ENCODE measurements at places on chromosomes 3 and 15.

- DNase-seq: no peak
Observed at GRCh38 chr3:129596194-129597086, 10.0 kb downstream of the PLXND1 start.

- DNase-seq: peak; percentile 36
Observed at GRCh38 chr3:160686955-160687535, 10.1 kb downstream of the ARL14 start.

DNA sequence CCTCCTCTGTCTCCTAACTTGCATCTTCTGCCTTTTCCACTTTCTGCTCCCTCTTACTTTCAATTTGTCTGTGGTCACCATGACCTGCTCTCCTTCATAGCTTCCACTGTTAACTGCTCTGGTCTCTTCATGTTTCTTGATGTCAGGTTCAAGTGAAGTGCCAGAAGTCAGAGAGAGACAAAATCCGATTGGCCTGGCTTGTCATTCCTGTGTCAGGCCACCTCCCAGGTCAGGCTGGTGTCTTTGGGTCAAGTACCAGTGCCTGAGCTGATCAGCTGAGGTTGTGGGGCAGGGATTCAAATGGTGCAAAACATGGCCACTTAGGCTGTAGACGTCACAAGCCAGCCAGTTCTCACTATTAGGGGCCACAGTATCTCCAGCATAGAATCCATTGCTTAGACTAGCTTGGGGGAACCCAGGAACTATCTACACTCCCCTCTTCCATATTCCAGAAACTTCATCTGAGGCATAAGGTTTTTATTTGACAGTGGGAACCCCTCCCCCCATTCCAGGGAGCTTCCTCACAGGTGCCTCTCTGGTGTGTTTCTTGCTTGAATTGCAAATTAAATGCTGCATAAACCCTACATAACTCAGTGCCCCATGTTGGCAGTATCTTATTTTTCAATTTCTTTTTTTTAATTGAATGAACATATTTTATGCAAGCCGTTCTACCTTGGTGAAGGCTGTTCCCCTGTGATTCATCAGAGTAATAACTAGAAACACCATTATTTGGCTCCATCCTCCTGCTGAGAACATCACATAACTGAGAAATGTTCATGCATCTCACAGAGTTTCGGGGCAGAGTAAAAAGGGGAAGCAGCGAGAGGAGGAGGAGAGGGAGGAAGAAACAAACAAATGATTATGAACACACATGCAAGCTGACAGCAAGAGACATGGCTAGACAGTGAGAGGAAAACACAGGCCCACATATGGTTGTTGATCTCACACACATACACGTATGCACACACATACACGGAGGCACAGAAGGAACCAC is 175.8 kb downstream of the TLE3 start:
- DNase-seq: no peak

GRCh38 chr15:60576515-60576914 is 97.6 kb upstream of the ICE2 start:
- DNase-seq: no peak

GRCh38 chr3:194089357-194090177 is 46.4 kb upstream of the HES1 start:
- DNase-seq: peak; percentile 31

- no peak for DNase-seq
Observed at GRCh38 chr3:144142151-144142840, 170.7 kb downstream of the DIPK2A start.

DNA sequence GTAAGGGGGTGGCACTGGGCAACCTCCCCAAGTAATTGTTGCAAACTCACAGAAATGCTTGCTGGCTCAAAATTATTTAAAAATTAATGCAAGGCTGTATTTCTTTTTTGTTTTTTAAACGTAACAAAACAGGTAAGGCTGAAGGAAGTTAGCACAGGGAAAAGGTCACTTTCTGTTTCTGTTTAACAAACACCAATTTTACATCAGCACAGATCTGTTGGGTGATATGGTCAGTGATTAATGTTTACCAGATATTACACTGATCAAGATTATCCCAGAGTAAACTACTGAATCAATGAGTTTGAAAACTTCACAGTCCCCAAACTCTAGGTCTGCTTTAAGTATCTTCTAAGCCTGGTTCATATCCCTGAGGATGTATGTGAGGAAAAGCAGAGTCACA is 558.0 kb downstream of the FOXP1 start:
- DNase-seq: no peak

GRCh38 chr3:111269777-111270176 is 198.2 kb downstream of the NECTIN3 start:
- DNase-seq: no peak

GRCh38 chr3:37535526-37536432 is 325.9 kb upstream of the CTDSPL start:
- no peak for DNase-seq

DNA sequence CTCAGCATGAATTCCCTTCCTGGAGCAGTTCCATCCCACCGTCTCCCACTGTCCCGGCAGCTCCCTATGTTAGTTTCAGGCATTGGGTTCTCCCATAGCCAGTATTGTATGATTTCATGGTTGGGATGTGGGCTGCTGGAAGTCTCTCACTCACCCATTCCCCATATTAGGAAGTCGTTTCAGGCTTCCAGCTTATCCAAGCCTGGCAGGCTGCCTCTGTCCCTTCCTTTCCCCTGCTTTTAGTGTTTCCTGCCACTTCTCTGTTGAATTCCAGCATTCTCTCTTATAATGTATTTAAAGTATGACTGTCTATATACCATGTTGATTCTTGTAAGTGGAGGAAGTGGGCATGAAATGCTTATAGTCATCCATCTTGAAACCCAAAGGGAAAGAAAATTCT is 309.7 kb upstream of the RBMS3 start:
- no peak for DNase-seq

DNA sequence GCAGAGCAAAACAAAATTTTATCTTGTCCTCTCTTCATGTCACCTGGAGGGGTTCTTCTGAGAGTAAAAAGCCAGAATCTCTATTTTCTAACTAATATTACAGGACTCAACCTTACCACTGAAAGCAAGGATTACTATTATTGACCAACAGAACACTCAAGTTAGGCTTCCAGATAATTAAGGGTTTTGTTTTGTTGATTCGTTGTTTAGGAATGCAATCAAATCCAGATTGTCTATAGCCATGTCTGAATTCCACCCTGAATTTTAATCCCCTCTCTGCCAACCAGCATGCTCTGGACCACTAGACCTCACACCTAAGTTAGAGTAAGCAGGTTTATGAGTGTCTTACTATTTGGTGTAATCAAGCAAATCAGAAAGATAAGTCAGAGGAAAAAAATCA is 90.7 kb downstream of the PEAK1 start:
- no peak for DNase-seq

DNA sequence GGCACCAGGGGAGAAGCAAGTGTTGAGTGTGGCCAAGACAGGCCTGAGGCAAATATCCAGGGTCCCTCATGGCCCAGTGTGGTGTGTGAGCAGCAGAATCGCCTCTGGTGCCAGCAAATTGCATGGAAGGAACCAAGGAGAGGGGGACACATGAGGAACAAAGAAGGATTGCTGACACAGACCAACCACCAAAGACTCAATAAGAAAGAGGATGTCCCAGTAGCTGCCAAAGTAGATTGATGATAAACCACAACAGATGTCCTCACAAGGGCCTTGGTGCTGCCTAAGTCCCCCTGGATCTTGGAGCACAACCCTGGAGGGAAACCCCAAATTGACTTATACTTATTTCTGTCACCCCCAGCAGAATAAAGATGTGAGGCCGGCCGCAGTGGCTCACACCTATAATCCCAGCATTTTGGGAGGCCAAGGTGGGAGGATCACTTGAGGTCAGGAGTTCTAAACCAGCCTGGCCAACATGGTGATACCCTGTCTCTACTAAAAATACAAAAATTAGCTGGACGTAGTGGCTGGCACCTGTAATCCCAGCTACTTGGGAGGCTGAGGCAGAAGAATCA is 10.6 kb downstream of the SRGAP3 start:
- no peak for DNase-seq

GRCh38 chr3:196423044-196423781 is 9.0 kb downstream of the UBXN7 start:
- no peak for DNase-seq

GRCh38 chr3:174538151-174538550 is 321.0 kb upstream of the NAALADL2 start:
- DNase-seq: no peak

- DNase-seq: no peak
Observed at GRCh38 chr3:141426404-141427034, 58.2 kb downstream of the ZBTB38 start.

DNA sequence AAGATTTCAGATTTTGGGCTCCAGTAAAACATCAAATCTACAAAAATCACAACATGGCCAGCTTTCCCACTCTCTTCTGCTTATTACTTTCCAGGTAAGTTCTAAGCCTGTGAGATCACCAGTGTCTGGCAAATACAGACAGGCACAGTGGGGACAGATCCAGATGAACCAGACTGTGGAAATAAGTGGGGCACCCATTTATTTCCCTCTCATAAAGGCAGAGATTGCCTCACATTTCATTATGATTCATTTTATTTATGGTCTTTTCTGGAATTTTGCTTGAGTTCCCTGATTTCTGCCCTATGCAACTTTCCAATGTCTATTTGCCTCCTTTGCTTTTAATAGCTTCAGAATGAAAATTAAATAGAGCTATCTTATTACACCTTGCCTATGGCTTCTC is 66.8 kb downstream of the GREM1 start:
- DNase-seq: no peak

DNA sequence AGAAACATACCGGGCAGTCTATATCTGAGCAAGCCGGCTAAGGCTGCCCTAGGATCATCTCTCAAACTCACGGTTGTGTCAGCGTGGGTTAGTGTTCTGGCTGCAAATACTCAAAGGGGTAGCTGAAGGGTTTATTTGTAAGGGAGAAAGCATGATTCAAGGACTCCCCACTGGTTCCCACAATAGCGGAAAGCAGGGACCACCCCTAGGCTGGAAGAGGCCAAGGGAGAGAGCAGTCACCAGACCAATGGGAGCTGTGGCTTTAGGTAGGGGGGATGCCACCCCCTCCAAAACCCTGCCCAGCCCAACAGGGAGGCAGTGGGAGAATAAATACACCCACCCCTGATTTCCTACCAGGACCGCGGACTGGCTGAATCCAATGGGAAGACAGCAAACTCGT is 7.3 kb upstream of the LMCD1 start:
- DNase-seq: no peak

DNA sequence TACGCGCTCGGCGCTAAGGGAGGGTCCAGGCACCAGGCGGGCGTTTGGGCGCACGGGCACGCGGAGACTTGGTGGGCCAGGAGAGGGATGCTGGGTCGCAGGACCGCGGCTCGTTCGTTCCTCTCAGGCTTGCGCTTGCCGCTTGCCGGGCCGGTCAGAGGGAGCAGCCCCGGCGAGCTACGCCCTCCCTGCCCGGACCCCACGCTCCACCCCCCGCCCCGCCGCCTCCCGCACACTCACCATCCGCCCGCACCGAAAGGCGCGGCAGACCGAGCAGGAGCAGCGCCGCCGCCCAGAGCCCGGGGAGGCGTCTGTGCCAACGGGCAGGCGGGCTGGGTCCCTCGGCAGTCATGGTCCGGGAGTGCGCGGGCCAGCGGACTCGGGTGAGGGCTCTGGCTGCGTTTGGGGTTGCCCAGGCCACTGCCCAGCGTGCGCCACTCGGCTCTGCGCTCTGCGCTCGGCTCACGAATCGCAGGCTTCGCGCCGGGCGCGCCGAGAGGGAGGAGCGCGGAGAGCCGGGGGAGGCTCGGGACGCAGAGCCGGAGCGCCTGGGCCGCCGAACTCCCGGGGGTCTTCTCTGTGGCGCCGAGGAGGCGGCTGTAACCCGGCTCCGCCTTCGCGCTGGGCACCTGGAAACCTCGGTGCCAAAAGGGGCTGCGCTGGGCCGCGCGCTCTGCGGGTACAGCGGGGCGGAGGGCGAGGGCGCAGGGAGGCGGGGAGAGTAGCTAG is at the start of gene SUSD5:
SUSD5 (minus strand) TSS at position 365 of the 729 bp plus-strand sequence; CDS start at position 352, 13 bp downstream.
- no peak for DNase-seq

DNA sequence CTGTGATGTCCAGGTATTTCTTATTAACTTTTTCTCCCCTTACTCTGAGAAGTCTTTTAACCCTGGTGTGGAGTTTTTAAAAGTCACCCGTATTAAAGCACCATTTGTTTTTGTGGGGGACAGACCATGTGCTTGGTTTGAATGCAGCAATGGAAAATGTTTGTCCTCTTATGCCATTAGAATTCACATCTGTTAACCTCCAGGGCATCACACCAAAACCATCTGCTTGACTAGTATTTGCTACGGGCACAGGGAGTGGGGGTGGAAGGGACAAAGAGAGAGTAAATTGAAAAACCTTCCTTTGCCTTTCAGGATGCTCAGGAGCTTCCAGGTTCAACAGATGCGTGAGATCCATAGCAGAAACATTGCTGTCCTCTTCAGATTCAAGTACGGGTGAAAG is 61.4 kb upstream of the GOLGA8B start:
- peak; percentile 43 for DNase-seq

- DNase-seq: no peak
Observed at GRCh38 chr3:184429786-184430185, 49.9 kb downstream of the CHRD start.

DNA sequence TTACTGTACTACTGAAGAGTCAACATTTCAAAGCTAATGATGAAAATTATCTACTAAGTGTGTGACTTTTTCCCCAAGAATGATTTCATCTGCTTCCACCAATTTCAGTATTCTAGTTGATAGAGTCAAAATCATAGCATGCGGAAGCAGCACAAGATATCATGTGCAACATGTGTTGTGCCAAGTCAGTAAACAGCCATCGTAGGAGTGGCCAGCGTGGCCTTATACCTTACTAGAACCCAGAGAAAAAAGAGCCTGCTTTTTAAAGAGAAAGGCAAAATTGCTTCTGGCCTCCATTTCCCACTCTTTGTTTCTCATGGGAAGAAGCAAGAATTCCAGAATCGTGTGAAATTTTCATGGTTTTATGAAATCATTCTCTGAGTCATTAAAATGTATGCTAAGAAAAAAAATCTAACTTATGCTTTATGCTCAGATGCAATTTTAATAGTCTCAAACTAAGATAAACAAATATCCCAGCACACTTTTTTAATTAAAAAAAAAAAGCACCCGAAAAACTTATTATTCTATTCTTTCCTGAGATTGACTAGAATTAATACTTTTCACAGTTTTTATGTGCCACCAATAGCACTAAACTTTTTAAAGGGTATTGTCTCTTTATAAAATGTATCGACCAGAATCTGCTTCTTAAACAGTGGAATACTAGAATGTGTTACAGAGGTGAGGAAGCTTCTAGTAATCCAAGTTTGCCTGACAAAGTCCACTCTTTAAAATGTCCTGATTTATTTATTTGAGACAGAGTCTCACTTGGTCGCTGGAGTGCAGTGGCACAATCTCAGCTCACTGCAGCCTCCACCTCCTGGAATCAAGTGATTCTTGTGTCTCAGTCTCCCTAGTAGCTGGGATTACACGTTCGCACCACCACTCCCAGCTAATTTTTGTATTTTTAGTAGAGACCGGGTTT is 87.3 kb downstream of the MBNL1 start:
- DNase-seq: no peak

Data from NCI-H1694 (cell line).